ENCODE measurements at places on chromosomes 5 and 9.

DNA sequence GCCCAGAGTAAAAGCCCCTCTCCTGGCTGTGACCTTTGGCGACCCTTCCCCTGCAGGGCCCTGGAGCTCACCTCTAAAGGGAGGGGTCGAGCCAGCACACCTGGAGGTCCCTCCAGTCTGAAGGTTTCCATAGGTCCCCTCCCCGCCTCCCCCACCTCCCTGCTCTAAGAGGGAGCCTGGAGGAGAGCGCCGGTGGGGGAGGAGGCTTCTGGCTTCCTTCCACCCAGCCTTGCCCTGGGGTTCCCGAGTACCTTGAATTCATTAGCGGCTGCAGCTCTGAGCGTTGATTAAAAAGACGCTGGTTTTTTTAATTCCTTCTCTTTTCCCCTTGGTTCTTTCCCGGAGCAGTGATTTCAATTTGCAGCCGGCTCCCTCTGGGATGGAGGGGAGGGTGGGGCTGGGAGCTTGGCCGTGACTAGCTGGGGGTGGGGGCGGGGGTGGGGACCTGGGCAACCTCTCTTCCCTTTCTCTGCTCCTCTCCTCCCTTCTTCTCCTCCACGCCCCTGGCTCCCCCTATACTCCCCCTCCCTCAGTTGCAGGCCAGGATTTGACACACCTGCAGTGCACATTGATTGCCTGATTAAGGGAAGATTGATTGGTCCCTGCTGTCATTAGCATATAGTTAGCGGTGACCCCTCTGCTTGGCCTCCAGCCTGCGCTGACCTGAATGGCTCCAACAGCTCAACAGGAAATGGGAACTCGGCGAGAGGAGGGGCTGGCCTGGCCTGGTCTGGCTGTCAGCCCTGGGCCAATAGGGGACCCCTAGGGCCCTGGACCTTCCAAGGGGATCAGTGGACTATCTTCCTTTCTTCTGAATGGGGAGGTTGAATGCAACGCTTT, 67.5 kb upstream of the RAPGEF1 start:
- no peak for DNase-seq

- no peak for DNase-seq
Measured at GRCh38 chr5:2113348-2114131, 230.8 kb upstream of the IRX4 start.

DNA sequence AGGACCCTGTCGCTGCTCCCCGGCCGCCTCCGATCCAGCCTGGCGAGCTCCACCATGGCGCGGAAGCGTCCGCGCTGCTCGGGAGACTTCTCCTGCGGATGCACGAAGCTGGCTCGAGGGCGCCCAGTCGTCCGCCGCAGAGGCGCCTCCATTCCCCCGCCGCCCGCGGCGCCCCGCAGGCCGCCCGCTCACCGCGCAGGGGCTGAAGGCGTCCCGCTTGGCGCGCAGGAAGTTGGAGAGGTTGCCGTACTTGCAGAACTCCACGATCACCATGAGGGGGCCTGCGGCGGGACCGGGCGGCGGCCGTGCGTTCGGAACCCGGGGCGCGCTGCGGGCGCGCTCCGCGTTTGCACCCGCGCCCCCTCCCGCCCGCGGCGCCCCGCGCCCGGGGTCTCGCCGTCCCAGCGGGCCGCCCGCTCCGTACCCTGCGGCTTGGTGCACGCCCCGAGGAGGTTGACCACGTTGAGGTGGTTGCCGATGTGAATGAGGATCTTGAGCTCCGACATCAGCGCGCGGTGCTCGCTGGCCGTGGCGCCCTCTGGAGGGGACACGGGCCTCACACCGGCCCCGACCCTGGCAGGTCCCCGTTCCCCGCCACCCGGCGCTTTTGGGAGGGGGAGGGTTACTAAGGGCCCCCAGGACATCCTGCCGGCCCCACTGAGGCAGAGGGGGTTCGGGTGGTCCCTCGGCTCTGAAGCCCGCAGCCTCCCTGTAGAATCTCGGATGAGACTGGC, 27.7 kb upstream of the SCGB3A1 start:
- peak; percentile 24 for DNase-seq

DNA sequence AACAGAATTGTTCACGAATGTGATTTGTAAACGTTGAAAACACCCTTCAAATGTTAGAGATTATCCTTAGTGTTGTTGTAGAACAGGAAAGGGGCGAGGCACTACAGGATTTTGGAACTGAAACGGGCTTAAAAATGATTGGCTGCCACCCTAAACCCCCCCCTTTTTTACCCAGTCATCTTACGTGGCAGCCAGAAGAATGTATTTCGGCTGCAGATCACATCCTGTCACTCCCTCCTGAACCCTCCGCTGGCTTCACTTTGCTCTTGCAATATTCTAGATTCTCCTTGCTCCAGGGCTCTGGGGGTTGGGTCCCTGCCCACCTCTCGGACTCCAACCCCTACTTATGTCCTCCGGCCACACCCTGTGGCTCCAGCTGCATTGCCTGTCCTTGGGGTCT, 13.9 kb upstream of the UNC5A start:
- no peak for DNase-seq

GRCh38 chr9:133056533-133056932, 5.2 kb upstream of the CEL start:
- no peak for DNase-seq

GRCh38 chr5:39566891-39567290, 142.1 kb upstream of the DAB2 start:
- no peak for DNase-seq

- DNase-seq = no peak
Measured at GRCh38 chr9:130483371-130483971, 38.7 kb downstream of the ASS1 start.

DNA sequence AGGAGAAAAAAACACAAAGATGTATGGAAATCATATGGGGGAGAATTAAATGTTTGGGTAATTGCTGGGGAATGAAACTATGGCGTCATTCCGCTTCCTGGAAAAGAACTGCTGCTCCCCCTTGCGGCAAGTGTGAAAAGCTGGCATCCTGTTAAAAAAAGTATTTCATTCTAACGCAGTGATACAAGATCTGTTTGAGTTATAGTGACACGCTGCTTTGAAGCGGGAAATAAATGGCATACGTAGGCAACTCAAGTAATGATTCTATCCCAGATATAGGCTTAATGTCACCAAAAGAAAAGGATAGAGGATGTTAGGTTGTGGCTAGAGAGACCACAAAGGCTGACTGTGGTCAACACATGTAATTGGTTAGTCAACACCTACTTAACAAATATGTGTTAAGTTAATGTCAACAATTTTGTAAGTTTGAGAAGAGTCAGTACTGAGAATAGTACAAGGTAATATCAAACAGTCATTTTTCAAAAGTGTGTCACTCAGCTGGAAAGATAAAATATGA, 70.2 kb upstream of the ALDH1A1 start:
- peak; percentile 22 for DNase-seq

- no peak for DNase-seq
Measured at GRCh38 chr9:71352837-71353236, 231.4 kb upstream of the TRPM3 start.

DNA sequence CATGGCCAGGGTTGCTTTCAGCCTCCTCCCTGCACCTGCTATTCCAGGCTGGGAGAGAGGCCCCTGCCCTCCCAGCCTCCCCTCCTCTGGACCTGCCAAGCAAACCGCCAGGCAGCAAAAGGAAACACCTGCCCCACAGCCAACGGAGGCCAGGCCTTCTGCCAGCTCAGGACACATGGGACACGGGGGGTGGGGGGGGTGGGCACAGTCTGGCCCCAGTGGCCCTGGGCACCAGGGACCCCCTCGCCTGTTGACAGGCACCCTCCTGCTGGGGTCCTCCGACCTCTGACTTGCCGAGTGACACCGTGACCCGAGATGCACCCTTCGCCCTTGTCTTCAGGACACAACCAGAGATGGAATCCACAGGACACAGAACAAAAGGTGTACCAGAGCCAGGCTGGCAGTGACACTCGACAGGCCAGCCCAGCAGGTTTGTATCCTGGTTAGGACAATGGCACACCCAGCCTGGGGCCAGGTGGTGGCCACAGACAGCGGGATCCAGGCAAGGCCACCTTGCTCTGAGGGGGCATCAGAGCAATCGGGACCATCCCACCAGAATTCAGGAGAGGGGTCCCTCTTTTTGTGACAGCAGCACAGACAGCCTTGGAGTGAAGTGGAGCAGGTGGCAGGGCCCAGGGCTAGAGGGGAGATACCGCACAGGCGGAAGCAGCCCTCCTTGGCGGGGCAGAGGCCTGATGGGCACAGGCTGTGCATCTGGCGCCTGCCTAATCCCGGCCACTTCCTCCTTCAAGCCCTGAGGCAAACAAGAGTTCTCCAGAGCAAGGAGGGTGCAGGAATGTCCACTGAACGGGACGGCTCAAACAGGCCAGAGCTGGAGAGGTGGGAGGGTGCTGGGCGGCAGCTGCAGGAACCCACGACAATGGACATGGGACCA, 1.3 kb upstream of the TMEM210 start:
- DNase-seq = no peak

DNA sequence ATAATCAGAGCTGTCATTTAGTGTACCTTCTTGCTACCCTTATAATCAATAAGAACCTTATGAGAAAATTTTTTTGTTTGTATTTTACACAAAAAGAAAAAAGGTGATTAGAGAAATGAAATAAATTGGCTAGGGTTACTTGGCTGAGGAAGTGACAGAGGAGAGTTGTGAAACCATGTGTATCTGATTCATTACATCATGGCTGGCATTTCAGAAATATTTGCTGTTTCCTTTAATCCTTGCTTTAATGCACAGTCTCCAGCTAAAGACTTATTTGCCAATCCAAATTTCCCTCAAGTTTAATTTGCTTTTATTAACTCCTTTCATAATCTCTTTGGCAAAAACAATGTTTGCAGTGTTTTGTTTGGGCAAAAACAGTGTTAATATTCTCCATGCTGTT, 543.1 kb downstream of the KIF4B start:
- no peak for DNase-seq

- no peak for DNase-seq
Measured at GRCh38 chr9:77486968-77487367, 161.2 kb downstream of the GNA14 start.

GRCh38 chr5:128349044-128349858, 188.8 kb downstream of the FBN2 start:
- DNase-seq = no peak

GRCh38 chr9:35729700-35730485, 2.1 kb downstream of the TLN1 start:
- DNase-seq = no peak

DNA sequence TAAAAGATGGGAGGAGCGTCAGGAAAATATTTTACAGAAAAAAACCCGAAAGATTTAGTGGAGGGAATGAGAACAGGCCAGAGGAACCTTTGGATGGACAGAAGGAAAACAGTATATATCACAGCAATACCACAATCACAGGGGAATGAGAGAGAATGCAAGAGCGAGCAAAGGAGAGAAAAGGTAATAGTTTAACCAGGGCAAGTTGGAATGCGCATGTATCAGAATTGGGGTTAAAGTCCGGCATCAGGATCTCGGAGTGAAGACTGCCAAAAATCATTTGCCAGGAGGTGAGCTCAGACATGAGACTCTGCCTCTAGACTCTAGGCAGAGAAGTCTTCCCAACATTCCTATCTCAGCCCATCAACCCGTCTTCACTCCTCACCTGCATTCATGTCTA, 36.8 kb downstream of the PCDHGC5 start:
- DNase-seq = no peak

- DNase-seq = no peak
Measured at GRCh38 chr5:141208478-141208877, at the start of gene PCDHB12. TSS of gene PCDHB12 (plus strand) at chr5:141208719. CDS start at chr5:141208908, 189 bp downstream.

DNA sequence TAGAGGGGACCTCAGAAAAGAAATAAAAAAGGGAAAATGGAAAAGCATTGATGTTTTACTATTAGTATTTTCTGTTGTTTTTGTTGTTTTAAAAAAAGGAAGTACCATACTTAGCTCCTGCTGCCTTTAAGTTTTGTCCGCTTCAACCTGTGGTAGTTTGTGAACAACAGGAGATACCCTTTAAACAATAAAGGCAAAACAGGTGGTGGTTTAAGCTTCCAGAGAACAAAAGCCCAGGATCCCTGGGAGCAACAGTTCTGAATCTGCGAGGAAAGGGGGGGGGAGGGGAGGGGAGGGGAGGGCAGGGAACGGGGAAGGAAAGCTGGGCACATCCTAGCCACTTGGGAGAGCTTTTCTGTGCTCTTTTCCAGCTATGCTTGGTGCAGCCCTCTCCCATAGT, 2.1 kb upstream of the PSIP1 start:
- no peak for DNase-seq

GRCh38 chr5:67639976-67640375, 443.4 kb upstream of the CD180 start:
- DNase-seq = no peak

GRCh38 chr9:121277518-121278295, 9.7 kb downstream of the GSN start:
- no peak for DNase-seq

GRCh38 chr5:147560718-147561331, 51.0 kb upstream of the DPYSL3 start:
- DNase-seq = no peak

- DNase-seq = no peak
Measured at GRCh38 chr5:107651325-107651724, 19.4 kb downstream of the EFNA5 start.
